Activated T-helper 1 cell treated with anti-CD3 and anti-CD28 coated beads, Interleukin-2, amount 50 U/mL, for 16 hours (primary cell): ENCODE measurements at places on chromosomes 2 and 18.

DNA sequence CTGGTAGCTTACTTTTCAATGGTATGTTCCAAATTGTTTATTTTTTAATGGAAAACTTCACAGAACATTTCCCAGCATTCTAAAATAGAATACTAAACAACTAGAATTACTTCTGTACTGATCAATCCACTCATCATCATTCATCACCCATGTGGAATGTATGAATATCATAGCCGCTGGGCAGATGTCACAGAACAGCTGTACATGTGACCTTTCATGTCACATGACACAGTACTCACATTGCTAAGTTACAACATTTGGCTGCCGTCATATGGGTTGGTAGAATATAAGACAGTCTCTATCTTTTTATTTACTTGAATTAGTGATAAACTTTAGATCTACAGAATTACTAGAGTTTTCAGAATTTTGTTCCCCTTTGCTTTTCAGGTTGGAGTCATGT lies 387.6 kb downstream of the ZEB2 start:
- no peak for DNase-seq

DNA sequence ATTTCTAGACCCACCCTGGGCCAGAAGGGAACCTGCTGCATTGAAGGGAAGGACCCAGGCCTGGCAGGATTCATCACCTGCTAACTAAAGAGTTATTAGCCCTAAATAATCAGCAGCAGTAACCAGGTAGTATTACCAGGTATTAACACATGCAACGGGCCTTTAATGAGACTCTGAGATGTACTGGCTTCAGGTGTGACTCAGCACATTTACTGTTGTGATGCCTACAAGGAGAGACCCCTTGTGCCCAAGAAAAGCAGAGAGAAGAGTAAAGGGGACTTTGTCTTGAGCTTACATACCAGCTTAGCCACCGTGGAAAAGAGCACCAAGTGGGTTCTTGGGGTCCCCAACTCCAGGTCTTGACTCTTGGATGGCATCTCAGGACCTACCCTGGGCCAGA lies 243.1 kb upstream of the SLC39A10 start:
- DNase-seq: no peak

- DNase-seq: no peak
Observed at GRCh38 chr2:71063216-71063615, 5.2 kb upstream of the NAGK start.

- no peak for DNase-seq
Observed at GRCh38 chr2:194842871-194843270, 814.2 kb upstream of the SLC39A10 start.

DNA sequence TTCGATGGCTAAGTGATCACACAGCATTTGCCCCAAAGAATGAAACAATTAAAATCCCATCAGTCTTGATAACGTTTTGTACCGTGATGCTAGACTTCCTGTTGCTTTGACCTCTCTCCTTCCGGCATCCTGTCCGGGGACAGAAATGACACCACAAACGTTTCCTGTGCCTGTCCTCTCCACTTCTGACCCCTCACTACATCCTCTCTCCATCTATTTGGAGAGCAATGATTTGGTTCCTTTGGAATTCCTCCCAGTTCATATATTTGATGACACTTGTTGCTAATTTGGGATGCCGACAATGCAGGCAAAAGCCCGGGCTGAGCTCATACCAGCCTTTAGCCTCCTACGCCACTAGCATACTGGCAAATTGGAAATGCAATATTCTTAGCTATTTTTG lies 151.2 kb upstream of the CCDC68 start:
- no peak for DNase-seq

DNA sequence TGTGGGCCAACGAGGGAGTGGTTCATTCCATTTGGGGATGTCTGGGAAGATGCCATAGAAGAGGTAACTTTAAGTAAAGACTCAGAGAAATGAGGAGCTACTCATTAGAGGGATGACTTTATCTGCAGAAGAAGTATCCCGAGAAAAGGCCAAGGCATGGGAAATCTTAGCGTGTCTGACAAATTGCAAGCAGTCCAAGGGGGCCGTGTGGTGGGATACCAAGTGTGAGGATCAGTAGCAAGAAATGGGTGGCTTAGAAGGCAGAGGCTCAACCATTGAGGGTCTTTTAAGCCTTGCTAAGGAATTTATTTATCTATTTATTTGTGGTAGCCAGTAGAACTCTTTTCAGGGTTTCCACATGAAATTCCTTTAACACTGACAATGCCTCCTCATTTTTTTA lies 436.4 kb downstream of the RNF144A start:
- no peak for DNase-seq

DNA sequence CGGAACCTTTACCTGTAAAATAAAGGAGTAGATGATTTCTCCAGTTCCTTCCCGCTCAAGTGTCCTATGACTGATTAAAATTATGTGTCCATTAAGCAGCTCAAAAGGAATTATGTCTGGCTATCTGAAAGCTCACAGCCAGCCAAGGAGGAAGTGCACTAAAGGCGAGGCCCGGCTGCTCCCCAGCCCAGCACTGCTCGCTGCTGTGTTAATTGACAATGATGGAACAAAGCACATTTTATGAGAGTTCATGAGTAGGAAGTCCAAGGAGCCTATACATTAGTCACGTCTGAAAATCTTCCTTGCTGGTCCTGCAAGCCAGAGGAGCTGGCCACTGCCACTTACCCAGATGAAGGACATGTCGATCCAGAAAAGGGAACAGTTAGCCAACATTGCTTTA lies 14.3 kb downstream of the TTC32 start:
- DNase-seq: no peak

DNA sequence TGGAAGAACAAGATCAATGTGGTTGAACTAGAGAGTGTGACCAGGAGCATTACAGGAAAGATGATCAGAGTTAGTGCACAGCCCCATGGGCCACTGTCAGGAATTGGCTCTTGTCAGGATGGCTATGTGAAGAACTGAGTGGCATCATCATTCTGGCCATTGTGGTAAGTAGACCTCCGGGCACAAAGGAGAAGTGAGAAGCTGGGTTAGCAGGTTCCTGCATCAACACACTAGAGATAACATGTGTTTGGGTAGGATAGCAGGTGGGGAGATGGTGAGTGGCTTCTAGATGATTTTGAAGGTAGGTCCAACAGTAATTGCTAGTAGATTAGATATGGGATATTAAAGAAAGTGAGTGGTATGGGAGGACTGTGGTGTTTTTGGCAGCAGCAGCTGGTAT lies 408.2 kb downstream of the TSN start:
- no peak for DNase-seq

DNA sequence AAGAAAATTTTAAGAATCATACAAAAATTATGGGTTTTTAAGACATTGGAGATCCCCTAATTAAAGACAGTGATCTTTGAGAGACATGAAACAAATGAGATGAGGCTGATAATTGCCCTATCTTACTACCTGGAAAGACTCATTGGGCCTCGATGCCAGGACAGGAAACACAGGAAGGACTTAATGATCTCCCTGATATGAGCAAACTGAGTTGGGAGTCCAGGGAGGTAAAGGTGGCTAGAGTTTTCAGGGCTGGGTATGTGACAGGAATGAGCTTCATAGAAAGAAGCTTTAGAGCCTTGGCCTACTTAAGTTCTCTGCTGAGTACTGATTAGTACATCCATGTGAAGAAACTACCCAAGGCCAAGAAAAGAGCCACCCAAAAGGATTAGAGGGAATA lies 40.6 kb upstream of the GULP1 start:
- no peak for DNase-seq

DNA sequence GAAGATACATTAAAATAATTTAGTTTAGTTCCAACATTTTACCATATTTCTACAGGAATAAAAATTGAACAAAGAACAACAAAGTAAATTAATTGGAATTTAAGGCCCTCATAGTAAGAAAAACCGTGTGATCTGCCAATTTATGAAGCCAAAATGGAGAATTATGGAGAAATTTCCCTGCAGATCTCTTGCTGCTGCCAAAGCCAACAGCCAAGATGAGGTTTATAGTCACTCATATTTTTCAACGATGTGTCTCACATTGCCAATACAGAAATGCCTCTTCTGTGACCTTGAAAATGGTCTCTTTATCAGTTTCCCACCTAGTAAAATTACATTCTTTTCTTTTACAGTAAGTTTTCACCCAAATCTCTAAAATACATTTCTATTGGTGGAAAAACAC lies 317.2 kb upstream of the FIGN start:
- DNase-seq: no peak

DNA sequence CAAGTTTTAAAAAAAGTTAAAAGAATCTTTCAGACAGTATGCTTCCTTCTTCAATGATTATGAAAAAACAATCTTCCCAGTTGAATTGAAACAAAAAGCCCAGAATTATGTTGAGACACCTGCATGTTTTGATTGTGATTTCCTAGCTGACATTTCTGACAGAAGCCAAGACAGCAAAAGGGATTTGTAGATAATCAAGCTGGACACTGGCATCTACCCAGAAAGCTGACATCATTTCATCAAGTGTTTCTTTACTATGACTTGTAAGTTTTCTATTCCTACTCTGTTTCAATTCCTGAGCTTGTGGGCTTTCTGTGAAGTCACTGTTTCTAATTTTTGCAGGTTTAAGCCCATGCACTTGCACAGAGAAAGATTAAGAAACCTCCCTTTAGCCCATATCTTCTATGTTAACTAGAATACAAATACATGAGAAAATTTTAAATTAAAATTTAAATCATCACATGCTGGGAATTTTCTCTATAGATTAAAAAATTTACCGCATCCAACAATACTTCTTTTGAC lies 82.9 kb upstream of the CCDC85A start:
- no peak for DNase-seq

GRCh38 chr18:24402209-24402785 lies 4.7 kb upstream of the OSBPL1A start:
- DNase-seq: no peak

GRCh38 chr2:53949457-53949856 lies 21.3 kb downstream of the PSME4 start:
- DNase-seq: no peak

GRCh38 chr2:25056098-25056821 lies 14.4 kb downstream of the EFR3B start:
- no peak for DNase-seq

DNA sequence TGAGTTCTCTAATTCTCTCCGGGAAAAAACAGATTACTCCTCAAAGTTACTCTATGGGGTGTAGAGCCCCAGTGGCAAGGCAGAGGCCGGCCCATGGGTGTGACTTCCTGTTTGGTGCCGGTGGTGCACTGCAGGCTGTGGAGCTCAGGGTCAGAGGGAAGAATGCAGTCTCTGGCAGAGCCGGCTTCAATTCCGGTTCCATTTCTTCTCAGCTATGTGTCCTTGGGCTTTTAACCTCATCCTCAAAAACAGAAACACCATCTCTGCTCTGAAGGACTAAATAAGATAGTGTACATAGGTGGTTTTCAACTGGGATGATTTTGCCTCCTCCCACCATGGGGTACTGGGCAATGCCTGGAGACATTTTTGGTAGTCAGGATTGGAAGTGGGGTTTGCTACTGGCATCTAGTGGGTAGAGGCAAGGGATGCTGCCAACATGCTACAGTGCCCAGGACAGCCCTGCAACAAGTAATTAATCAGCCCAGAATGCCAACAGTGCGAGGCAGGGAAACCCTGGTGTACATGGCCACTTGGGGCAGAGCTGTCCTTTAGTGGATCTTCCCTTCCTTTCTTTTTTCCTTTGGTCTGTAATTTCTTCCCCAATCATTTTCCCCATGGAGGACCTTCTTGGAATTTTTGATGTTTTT lies 81.2 kb downstream of the INSIG2 start:
- DNase-seq: no peak

DNA sequence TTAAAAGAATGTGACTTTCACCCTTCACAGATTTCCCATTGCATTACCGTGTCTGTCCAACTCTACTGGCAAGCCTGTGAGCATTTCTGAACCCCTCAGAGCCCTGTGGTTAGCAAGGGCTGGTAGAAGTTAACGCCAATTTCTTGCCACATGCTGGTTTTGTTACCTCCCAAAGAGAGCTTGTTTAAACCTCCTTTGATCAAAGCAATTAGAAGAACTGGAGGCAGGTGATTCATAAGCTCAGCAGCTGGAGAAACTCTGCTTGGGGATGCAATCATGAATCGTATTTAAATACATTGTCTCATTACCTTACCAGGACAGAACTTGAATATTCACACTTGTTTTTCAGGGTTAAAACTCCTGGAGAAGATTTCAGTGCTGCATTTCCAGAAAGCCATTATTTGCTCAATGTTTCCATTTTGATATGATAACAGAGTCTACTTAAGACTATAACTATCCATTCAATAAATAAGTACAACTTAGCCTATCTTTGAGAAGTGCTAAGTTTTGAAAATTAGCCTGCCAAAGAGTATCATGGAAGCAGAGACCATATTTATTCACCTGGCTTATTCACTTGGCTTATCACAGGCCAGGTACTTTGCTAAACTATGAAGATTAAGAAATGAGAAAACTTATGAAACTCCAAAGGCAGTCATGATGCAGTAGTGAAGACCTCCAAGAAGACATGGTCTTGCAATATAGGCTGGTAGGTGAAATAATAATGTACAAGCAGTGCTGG lies 292.8 kb downstream of the INSIG2 start:
- DNase-seq: no peak

DNA sequence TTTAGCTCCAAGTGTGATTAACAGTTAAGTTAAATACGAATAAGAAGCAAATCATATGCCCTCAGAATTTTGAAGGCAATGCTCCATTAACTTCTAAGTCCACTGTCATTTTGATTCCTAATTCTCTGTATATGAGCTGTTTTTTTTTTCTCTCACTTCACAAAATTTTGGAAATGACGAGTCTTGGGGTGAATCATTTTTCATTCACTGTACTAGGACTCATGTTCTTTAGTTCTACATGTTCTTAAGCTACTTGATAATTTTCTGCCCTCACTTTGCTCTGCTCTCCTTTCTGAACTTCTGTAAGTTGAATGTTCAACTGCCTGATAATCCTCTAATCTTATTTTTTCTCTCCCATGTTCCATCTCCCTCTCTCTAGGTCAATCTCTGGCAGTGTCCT lies 141.0 kb downstream of the THADA start:
- DNase-seq: no peak

- no peak for DNase-seq
Observed at GRCh38 chr2:19349911-19350677, 8.3 kb downstream of the OSR1 start.

DNA sequence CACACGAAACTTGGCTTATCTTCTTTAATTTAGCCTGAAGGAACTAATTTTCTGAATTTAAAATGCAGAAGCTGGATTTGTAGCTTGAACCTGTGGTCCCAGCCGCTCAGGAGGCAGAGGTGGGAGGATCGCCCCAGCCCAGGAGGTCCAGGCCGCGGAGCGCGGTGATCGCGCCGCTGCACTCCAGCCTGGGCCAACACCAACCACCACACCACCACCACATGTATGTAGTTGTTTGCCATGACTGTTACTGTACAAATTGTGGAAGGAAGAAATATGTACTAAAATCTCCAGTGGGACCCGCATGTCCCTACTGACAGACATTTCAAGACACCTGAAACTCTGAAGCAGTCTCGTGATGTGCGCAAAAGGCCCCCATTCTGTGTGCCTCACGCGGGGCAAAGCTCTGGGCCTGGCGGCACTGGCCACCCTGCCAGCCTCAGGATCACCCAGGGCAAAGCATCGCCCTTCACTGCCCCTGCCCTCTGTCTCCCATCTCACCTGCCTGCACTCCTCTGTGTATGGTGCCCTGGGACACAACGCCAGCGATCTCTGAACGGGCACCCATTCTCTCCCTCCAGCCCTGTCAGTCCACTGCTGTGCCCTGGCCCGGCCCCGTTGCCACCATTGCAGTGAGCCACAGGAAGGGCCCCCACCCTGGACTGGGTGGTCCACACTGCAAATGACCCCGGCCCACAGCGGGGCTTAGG lies 10.1 kb upstream of the ADI1 start:
- no peak for DNase-seq
